ENCODE measurements at places on chromosomes 5 and 9.

DNA sequence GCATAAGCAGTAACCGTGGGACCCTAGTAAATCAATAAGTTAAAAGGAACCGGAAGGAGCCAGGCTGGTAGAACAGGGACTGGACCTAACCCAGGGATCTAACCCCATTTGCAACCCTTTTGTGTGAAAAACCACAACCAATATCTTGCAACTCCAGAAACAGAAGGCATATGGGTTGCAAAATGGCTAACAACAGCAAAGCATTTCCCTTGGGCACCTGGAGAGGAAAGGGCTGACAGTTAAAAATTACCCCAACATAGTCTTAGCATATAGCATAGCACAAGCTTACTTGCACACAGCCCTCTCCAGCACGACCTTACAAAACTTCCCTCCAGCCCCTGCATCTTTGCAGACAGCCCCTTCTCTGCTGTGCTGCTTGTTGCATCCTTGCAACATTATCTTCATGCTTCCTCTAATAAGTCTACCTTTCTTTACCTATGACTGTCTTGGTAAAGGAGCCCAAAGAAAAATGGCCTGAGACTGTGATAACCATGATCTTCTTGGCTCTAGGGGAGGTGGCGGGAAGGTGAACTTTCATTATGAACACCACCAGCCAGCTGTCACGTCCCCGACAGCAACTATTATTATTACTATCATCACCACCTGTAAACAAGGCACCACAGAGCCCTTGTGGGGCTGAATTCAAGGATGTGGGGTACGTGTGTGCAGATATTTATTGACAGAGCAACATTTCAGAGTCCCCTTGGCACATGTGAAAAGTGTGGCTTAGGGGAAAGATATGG lies 49.8 kb downstream of the PRRC1 start:
- no peak for DNase-seq

GRCh38 chr9:130054325-130054786 lies 650 bp downstream of the GPR107 start:
- no peak for DNase-seq

GRCh38 chr9:127067603-127068220 lies 54.7 kb downstream of the ANGPTL2 start:
- no peak for DNase-seq

DNA sequence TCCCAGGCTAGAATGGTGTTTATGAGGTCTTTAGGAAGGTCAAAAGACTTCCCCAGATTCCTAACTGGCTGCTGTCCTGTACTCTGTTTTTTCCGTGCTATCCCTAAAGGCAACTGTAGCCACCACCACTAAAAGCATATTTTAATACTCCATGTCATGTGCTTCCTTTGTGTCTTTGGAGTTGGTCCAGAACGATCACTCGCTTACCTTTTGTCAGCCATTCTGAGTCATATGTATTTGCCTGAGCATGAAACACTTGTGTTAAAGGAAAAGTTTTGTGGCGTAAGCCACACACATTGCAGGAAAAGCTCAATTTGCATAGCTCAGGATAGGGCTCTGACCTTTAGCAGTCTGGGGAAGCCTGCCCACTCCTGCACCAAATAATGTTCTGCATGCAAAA lies 299.6 kb downstream of the NTRK2 start:
- DNase-seq = no peak

DNA sequence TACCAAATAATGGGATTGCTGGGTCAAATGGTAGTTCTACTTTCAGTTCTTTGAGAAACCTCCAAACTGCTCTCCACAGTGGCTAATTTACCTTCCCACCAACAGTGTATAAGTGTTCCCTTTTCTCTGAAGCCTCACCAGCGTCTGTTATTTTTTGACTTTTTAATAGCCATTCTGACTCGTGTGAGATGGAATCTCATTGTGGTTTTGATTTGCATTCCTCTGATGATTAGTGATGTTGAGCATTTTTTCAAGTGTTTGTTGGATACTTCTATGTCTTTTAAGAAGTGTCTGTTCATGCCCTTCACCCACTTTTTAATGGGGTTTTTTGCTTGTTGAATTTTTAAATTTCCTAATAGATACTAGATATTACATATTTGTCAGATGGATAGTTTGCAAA lies 28.4 kb upstream of the SUSD1 start:
- DNase-seq = no peak

- no peak for DNase-seq
These were observed 866.4 kb upstream of the C9orf72 start for GRCh38 chr9:28439688-28440087.

DNA sequence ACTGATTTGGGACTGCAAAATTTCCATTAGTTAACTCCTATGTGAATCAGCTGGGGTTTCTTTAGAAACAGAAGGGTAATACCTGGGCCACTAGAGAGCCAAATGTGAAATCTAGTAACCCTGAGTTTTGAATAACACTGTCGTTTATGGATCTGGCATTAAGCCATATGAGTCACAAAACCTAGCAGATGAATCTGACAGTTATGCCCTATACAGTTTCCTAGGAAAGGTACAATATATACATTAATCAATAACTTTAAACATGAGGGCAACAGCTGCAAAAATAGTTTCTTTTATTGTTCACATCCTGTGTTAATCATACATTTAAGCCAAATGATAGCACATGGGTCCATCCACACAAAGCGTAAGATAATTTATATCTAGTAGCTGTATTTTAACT lies 56.9 kb downstream of the PAM start:
- DNase-seq = no peak

GRCh38 chr9:112408819-112409218 lies 28.9 kb downstream of the HSDL2 start:
- no peak for DNase-seq

DNA sequence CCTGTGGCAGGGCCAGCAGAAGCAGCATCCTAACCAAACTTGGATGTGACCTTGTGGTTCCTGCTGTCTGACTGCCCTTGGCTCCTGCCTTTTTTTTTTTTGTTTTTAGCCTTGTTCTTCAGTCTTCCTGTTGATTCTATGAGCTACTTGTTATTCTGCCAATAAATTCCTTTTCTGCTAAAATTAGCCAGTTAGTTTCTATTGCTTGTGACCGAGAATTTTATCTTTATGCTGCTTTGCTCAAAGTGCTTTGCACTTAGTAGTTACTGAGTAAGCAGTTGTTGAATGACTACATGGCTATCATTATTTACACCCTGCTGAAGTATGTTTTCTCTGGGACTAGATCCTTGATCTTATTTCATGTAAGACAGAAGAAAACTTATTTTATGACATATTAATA lies 20.8 kb upstream of the ATG10 start:
- no peak for DNase-seq

DNA sequence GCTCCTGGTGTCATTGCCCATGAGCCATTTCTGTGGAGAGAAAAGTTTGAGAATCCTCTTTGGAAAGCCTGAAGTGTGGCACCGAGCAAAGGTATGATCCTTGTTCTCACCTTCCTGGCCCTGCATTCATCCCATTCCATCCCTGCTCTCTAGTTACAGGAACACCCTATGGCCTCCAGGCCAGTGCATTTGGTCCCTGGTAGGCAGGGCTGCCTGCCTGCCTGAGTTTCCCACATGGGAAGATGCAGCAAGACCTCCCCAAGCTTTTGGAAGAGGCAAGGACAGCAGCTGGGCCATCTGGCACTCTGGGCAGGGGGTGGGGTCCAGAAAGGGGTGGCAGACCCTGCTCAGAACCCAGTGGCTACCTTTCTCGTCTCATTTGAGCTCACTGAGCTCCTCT lies 24.5 kb downstream of the IGIP start:
- DNase-seq = no peak

GRCh38 chr5:179699616-179700237 lies 960 bp downstream of the CANX start:
- no peak for DNase-seq

DNA sequence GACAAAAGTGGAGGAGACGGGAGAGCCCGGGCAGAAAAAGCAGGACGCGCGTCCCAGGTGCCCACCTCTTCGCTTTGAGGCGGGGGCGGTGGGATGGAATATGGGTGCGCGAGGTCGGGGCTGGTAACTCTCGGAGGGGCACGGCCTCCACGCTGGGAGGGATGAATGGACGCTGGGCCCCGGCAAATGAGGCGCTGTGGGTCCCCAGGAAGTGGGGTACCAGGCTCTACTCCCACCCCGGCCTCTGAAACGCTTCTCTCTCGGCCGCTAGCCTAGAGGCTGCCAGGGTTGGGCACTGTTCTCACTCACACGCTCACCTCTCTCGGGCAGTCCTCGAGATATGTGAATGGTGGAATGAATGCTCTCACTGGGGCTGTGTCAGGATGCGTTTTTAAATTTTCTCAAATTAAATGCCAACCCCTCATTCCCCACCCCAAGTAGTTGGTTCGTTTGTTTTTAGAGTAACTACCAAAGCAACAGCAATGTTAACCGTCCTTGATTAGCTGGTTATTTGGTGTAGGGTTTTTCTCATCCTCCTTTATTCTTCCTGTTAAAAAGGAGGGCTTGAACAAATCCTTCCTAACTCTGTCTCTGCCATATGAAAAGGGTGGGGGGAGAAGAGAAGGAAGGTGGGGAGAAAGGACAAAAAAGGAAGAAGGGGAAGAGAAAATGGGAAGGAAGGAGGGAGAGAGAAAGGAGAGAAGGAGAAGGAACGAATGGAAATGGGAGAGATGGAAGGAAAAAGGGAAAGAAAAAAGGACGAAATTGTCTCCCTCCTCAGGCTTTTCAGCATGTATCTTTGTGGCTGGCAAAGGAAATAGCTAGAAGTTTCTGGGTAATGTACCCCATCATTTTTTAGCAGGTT lies 1.3 kb upstream of the EBF1 start:
- no peak for DNase-seq

GRCh38 chr9:37988041-37988440 lies 81.0 kb downstream of the SHB start:
- DNase-seq = no peak
